Activated T-cell treated with anti-CD3 and anti-CD28 coated beads, Interleukin-2, amount 50 U/mL, for 72 hours (primary cell): ENCODE measurements at places on chromosomes 3 and 15. TPM values are rescaled to one million over a fixed set of nuclear protein-coding genes. Genes with fewer than 3 reads are reported as not detected.

- no peak for DNase-seq
Observed at GRCh38 chr15:58568157-58568571, 136.4 kb downstream of the LIPC start.

GRCh38 chr3:118813472-118813871 is 221.2 kb downstream of the IGSF11 start:
- DNase-seq, result no peak

DNA sequence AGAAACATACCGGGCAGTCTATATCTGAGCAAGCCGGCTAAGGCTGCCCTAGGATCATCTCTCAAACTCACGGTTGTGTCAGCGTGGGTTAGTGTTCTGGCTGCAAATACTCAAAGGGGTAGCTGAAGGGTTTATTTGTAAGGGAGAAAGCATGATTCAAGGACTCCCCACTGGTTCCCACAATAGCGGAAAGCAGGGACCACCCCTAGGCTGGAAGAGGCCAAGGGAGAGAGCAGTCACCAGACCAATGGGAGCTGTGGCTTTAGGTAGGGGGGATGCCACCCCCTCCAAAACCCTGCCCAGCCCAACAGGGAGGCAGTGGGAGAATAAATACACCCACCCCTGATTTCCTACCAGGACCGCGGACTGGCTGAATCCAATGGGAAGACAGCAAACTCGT is 7.3 kb upstream of the LMCD1 start:
- no peak for DNase-seq

DNA sequence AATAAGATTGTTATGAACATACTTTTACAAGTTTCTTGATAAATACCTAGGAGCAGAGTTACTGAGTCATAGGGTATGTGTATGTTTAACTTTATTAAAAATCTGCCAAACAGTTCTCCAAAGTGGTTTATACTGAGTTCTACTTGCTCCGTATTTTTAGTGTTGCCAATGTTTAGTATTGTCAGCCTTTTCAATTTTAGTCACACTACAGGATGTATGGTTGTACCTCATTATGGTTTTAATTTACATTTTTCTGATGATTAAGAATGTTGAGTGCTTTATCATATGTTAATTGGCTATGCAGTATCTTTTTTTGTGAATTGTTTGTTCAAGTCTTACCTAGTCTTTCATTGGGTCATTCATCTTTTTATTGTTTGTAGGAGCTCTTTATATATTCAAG is 4.3 kb downstream of the TMOD3 start:
- DNase-seq, result no peak

- no peak for DNase-seq
Observed at GRCh38 chr15:50222181-50222580, 40.2 kb downstream of the SLC27A2 start.

- no peak for DNase-seq
Observed at GRCh38 chr3:60598671-60599070, 652.6 kb downstream of the FHIT start.

DNA sequence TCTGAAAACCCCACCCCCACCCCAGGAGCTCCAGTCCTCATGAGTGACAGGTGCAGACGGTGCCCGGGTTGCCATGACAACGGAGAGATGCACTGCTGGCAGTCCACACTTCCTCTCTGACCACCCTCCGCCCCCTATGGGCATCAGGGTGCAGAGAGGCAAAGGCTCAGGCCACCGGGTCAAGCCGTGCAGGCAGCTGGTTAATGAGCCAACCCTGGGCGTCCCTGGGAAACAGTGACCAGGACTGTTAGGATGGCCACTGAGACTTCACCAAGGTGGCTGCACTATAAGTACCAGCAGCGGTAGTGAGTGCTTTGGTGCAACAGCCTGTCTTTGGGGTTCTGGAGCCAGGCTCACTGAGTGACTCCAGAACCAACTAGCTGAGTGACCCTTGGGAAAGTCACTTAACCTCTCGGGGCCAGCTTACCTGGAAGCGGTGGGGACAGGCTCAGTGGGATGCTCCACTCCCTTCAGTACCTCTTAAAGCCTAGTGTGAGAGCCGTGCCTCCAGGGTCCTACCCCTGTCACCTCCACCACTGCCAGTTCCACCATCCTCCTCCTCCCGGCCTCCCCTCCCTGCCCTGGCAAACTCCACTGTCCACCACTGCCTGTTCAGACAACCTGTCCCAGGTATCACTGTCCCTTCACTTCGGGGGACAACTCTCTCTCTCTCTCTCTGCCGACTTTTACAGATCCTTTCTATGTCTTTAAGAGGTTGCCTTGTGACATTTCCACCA is 121.0 kb upstream of the PRR20G start:
- DNase-seq, result no peak

DNA sequence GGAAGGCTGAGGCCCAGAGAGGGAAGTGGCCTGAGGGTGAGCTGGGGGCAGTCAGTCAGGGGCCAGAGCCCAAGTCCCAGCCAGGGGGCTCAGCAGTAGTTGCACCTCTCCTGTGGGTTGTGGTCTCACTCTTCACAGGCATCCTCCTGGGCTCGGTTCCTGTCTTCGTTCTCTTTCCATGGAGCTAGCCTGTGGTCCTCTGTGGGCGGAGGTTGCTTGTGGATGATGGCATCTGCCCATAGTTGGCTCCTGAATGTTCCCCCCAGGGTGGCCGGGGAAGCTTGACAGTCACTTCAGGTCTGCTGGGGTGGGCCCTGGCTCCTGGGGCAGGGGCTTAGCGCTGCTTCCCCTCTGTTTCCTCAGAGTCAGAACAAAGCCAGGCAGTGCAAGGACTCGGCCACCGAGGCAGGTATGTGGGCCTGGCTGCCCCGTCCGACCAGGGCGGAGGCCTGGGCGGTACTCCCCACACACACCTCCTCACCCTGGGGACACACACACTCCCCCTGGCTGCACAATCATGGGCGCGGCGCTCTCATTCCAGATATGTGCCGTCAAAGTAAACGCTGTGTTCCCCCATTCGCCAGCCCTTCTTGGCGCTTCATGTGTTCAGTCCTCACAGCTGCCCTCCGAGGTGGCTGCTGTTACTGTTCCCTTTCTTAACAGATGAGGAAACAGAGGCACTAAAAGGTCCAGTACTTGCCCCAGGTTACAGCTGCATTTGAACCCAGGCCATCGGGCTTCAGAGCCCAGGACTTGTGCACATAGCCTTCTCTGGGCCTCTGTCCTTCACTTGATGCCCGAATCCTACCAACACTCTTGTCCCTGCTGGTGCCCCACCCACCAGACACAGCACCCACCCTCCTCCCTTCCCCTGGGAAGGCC is 34.5 kb downstream of the PSTPIP1 start:
- DNase-seq, result no peak

DNA sequence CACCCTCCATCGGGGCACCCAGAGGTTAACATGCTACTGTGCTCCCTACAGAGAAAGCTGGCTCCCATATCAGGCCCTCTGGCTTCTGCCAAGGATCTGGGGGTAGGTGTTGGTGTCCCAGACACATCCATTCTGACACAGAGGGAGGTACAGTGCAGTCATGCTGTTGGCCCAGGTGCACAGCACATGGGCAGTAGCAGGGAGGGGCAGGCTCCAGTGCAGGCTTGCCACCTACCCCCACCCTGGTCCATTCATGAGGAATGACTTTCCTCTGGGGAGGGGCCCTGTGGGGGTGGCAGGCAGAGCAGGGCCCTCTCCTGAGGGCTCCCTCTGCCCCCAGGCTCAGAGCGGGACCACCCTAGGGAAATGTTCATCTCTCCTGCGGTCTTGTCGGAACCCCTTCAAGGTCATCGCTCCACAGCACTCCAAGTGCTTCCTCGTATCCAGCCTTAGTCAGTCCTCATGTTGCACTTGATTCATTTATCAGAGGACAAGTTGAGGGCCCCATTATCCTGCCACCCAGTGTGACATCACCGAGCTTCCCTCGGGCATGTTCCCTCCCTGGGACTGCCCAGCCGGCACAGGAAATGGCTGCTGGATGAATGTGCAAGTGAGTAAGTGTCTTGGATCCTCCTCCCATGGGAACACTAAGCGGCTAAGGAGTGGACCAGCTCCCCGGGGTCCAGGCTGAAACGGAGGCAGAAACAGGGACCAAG is 10.0 kb downstream of the DUSP7 start:
- DNase-seq, result no peak

DNA sequence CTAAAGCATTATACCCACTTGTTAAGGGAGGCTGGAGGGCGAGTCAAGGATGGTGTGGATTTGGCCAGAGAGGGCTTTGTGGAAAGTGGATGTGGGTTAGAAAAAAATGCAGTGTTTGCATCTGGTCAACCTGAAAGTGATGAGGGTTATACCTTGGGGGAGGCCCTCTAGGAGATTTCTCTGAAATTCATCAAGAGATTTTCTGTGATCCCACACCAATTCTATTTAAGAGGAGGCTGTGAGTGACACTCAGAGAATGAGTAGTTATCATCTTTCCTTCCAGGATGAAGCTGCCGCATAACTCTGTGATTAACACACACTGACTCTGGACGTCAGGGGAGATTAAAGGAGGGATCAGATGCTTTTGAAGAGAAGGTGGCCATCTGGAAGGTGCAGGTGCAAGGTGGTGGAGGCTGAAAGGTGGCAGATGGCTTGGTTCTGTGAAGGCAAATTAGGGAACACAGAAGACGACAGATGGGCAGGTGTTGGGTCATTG is 54.8 kb downstream of the ANAPC13 start:
- no peak for DNase-seq

GRCh38 chr3:186025161-186025560 is 83.7 kb downstream of the ETV5 start:
- DNase-seq, result peak; percentile 75

DNA sequence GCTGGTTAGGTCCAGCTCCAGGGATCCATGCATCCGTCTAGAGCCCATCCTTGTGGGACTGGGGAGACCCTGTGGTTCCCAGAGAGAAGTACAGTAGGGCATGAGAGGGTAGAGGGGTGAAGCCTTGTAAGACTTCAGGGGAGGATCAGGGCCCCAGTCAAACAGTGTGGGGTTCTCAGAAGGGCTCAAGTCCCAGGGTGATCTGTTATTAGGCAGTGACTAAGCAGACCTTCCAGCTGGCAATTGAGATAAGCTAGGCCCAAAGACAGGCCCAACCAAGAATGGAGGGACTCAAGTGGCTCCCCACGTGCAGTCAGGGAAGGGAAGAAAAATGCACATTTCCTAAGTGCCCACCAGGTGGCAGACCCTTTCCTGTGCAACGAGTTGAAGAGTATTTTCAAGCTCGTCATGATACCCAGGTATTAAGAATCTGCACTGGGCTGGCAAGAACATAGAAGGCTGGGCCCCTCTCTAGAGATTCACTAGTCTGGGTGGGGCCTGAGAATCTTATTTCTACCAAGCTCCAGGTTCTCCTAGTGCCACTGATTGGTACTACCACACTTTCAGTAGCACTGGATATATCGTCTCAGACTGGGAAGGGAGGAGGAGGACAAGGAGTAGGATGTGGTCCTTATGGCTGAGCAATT is 240.8 kb downstream of the NR1D2 start:
- DNase-seq, result peak; percentile 25

DNA sequence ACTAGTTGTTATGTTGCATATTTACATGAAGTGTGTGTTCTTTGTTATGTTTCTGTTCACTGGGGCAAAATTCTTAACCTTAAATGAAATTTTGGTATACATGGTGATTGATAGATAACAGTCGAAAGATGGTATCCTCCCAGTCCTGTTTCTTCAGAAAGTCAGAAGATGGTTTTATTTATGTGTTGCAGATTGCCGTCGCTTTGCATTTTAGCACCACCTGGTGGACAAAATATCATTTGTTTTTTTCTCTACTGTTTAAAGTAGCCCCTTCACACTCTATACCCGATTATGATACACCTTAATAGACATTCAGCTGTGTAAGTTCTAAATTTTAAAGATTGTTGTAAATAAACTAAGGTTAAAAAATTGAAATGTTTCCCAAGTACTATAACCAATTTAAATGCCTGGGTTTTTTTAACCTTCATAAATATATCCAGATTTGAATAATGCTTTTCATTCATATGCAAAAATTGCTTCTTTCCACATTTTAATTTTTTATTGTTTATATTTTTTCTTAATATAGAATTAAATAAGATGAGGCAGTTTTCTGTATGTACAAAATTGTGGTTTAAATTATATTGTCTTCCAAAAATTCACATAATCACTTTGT is 152.2 kb downstream of the ALCAM start:
- DNase-seq, result peak; percentile 18

DNA sequence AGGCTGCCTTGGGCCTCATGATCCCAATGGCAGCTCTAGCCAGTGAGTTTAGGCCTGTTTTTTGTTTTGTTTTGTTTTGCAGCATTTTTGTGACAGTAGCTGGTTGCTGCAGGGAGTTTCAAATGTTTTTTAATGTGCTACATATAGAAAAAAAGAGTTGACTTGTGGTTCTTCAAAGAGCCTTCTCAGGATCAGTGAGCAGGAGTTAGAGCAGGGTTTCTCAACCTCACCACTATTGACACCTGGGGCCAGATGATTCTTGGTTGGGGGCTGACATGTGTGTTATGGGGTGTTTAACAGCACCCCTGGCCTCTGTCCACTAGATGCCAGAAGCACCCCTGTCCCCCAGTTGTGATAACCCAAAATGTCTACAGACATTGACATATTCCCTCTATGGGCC is 17.9 kb downstream of the APH1B start:
- no peak for DNase-seq

- DNase-seq, result no peak
Observed at GRCh38 chr15:65847989-65848388, 21.3 kb upstream of the RAB11A start.

GRCh38 chr3:105944721-105945120 is 75.9 kb upstream of the CBLB start:
- DNase-seq, result no peak

DNA sequence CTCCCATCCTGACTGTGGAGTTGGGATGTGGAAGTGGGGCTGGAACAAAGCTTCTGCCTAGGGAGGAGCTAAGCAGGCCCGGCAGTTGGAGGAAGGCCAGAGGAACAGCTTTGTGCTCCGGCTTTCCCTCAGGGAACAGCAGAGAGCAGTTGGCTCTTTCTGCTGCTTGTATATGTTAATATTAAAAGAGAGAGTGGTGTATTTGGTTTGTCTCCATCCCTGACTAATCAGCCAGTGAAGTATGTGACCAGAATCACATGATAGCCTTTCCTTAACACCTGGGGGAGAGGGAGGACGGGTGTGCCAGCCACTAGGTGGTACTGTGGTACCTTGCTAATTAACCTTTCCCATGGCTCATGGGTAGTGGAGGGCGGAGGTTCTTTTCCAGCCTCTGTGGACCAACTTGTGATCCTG is 10.0 kb downstream of the EIF2B5 start:
- DNase-seq, result peak; percentile 21

Gene MEX3B
- total RNA-seq, result 1.4 TPM

Gene UNC13C
- total RNA-seq, result not detected

Gene DUOXA2
- not detected for total RNA-seq

Gene USP3
- 66.5 TPM for total RNA-seq

Gene GASK1A
- total RNA-seq, result 0.12 TPM

Gene ARL14
- not detected for total RNA-seq

Gene DOCK3
- 9.7 TPM for total RNA-seq

Gene ZDHHC19
- not detected for total RNA-seq

Gene CHRNA7
- 0.51 TPM for total RNA-seq

Gene RAB27A
- 203 TPM for total RNA-seq

Gene CFAP44
- 5.0 TPM for total RNA-seq

Gene IFT122
- 20.5 TPM for total RNA-seq

Gene SENP7
- total RNA-seq, result 27.1 TPM

Gene CHRM5
- not detected for total RNA-seq

Gene GPR62
- total RNA-seq, result 0.10 TPM
